ENCODE measurements at places on chromosomes 6 and 20. TPM values are rescaled to one million over a fixed set of nuclear protein-coding genes. Genes with fewer than 3 reads are reported as not detected.

The ZFP57 gene
- not detected for total RNA-seq

The BTN3A1 gene
- 31.5 TPM for total RNA-seq

The ZNF165 gene
- total RNA-seq: 0.82 TPM

The DDO gene
- total RNA-seq: 0.16 TPM

The WFDC12 gene
- not detected for total RNA-seq

The IPCEF1 gene
- 2.1 TPM for total RNA-seq

The BPIFB4 gene
- 0.22 TPM for total RNA-seq

The GFOD1 gene
- 10.9 TPM for total RNA-seq

The HLA-DOB gene
- not detected for total RNA-seq

The CSNK2B gene
- total RNA-seq: 108 TPM

The TMEM151B gene
- total RNA-seq: 10.2 TPM

The PRDM13 gene
- total RNA-seq: 16.6 TPM

The OR2B6 gene
- not detected for total RNA-seq

The HS3ST5 gene
- total RNA-seq: 2.7 TPM

The EYA2 gene
- total RNA-seq: 18.0 TPM

The SMLR1 gene
- not detected for total RNA-seq

The CRISP3 gene
- 0.22 TPM for total RNA-seq

The PLCB4 gene
- total RNA-seq: 73.8 TPM

The ACOT13 gene
- 7.4 TPM for total RNA-seq

The RPS6KA2 gene
- total RNA-seq: 37.1 TPM

The MMUT gene
- 32.5 TPM for total RNA-seq

The CHRNA4 gene
- total RNA-seq: 12.0 TPM

The FAM110A gene
- total RNA-seq: 9.7 TPM

The SLPI gene
- 61.1 TPM for total RNA-seq

The HFE gene
- 5.2 TPM for total RNA-seq

The SSTR4 gene
- total RNA-seq: not detected

The SGK2 gene
- total RNA-seq: 3.0 TPM

The CLVS2 gene
- total RNA-seq: 11.6 TPM

The PDE10A gene
- total RNA-seq: 19.6 TPM

The ASIP gene
- 1.9 TPM for total RNA-seq

The RSPH4A gene
- 2.8 TPM for total RNA-seq

The PKIB gene
- 19.4 TPM for total RNA-seq

The NEDD9 gene
- 63.8 TPM for total RNA-seq

The KCNQ2 gene
- 31.6 TPM for total RNA-seq

The SLC22A2 gene
- 1.3 TPM for total RNA-seq

The MACROD2 gene
- 65.6 TPM for total RNA-seq

The SLC44A4 gene
- total RNA-seq: 3.0 TPM

The VEGFA gene
- 262 TPM for total RNA-seq

The RIN2 gene
- total RNA-seq: 52.7 TPM

The WFDC10B gene
- not detected for total RNA-seq

The OXT gene
- not detected for total RNA-seq

The PRL gene
- total RNA-seq: 0.99 TPM

The SIGLEC1 gene
- 3.1 TPM for total RNA-seq

The ANGPT4 gene
- total RNA-seq: 0.60 TPM

The MCCD1 gene
- total RNA-seq: not detected

The CAGE1 gene
- not detected for total RNA-seq

The RIMS1 gene
- total RNA-seq: 56.7 TPM

The SLCO4A1 gene
- 8.0 TPM for total RNA-seq

The WFDC2 gene
- 2.4 TPM for total RNA-seq

The RSPH9 gene
- 1.7 TPM for total RNA-seq

The GINM1 gene
- total RNA-seq: 55.9 TPM

The PPP1R3G gene
- total RNA-seq: 2.8 TPM
